ENCODE measurements at places on chromosomes 4 and X. TPM values are rescaled to one million over a fixed set of nuclear protein-coding genes. Genes with fewer than 3 reads are reported as not detected.

DNA sequence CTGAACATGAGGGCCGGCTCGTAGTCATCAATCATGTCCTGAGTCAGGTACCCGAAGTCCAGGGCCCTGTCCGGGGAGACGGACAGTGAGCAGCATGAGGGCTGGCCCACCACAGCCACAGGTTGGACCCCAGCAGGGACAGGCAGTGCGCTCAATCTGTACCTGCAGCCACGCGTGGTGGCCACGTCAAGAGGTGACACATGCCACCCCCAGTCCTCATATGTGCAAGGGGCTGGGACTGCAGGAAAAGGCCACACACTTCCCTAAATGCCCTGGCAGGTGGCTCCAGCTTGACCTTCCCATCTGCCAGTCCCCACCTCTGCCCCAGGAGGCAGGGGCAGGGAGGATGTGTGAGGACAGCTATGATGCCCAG lies 73.8 kb upstream of the MXD4 start:
- no peak for DNase-seq

DNA sequence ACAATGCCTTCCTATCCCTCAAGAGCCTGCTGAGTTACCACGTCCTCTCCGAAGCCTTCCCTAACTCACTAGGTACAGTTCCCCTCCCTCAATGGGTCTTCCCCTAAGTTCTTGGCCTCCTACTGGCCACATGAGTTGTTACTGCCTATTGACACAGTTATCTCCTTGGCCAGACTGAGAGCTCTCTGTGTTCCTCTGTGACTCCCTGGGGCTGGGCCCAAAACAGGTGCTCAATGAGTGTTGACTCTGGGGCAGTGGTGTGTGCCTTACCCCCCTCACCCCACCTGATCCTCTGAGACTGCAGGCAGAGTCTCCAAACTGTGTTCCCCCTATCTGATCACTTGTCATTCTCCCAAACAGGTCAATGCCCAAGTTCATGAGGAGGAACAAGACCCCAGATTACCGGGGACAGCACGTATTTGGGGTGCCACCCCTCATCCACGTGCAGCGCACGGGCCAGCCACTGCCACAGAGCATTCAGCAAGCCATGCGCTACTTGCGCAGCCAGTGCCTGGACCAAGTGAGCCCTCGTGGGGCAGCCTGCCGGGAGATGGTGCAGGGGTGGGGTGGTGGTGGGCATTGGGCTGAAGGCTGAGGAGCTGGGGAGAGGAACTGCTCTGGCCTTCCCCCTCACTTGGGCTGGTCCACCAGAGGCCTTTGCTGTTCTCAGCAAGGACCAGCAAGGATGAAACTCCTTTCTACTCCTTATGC lies 72.6 kb downstream of the STARD8 start:
- DNase-seq: no peak

- peak; percentile 51 for DNase-seq
Observed at GRCh38 chrX:56764975-56765791, 36.1 kb downstream of the NBDY start.

- DNase-seq: no peak
Observed at GRCh38 chr4:70619288-70619687, 9.3 kb upstream of the ENAM start.

DNA sequence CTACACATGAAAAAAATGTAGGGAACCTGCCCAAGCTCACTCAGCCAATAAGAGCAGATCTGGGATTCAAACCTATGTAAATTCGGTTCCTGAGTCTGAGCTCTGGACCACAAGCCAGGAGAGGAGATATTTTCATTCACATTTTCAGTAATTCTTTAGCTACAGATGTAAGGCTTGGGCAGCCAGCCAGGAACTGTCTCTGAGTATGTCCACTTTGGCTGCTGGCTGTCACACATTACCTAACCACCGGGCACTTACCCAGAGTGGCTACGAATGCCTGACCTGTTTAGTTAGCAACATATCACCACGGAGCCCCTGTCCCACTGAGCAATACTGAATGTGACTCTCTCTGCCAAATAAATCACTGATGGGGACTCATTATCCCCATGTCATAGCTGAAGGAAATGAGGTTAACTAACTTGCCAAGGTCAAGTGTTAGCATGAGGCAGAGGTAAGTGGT lies 15.3 kb downstream of the USP46 start:
- DNase-seq: no peak

Gene SLC16A2
- total RNA-seq: 0.36 TPM

Gene NEIL3
- total RNA-seq: 18.7 TPM

- no peak for DNase-seq
Observed at GRCh38 chrX:96314985-96315384, 369.7 kb upstream of the DIAPH2 start.

Gene ITM2A
- total RNA-seq: 63.1 TPM

DNA sequence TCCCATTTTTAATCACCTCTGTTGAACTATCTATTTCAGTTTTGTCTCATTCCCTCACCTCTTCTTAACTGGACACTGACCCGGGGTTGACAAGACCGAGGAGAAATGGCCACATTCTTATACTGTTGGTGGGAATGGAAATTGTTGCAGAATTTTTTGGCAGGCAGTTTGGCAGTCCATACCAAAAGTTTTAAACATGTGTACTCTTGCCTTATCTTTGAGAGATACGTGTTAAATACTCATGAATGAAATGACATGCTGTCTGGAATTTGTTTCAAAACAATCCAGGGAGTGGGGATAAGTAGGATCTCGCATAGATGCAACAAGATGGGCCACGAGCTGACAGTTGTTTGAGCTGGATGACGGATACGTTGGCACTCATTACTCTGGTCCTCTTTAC lies 12.1 kb downstream of the FGFBP1 start:
- DNase-seq: no peak

Data from activated CD8-positive, alpha-beta T cell treated with anti-CD3 and anti-CD28 coated beads for 36 hours (primary cell).